HT1080 (cell line): ENCODE measurements at places on chromosomes 16 and 17. TPM values are rescaled to one million over a fixed set of nuclear protein-coding genes. Genes with fewer than 3 reads are reported as not detected.
A peak's percentile ranks its signal among the peaks of the same experiment; 100 is the strongest.

Gene MT1G
- 0.33 and 1.4 TPM in 2 replicates for total RNA-seq

Gene FBXW10
- not detected in 2 replicates for total RNA-seq

Gene RMI2
- total RNA-seq, result 9.4 and 14.2 TPM in 2 replicates

Gene RAB37
- 0.11 and 0.20 TPM in 2 replicates for total RNA-seq

Gene HS3ST2
- not detected in 2 replicates for total RNA-seq

Gene CHST6
- not detected in 2 replicates for total RNA-seq

Gene ZG16B
- 0.20 and 0.47 TPM in 2 replicates for total RNA-seq

Gene HASPIN
- total RNA-seq, result 27.9 and 28.1 TPM in 2 replicates

Gene HSPB9
- total RNA-seq, result 0.23 TPM in 1 of 2 replicates, not detected in the other

Gene NLRC5
- 13.6 and 14.3 TPM in 2 replicates for total RNA-seq

Gene SCGB1C2
- not detected in 2 replicates for total RNA-seq

Gene AGRP
- not detected in 2 replicates for total RNA-seq

GRCh38 chr16:19583665-19584300 lies 28.3 kb downstream of the VPS35L start:
- DNase-seq, result peak; percentile 56

DNA sequence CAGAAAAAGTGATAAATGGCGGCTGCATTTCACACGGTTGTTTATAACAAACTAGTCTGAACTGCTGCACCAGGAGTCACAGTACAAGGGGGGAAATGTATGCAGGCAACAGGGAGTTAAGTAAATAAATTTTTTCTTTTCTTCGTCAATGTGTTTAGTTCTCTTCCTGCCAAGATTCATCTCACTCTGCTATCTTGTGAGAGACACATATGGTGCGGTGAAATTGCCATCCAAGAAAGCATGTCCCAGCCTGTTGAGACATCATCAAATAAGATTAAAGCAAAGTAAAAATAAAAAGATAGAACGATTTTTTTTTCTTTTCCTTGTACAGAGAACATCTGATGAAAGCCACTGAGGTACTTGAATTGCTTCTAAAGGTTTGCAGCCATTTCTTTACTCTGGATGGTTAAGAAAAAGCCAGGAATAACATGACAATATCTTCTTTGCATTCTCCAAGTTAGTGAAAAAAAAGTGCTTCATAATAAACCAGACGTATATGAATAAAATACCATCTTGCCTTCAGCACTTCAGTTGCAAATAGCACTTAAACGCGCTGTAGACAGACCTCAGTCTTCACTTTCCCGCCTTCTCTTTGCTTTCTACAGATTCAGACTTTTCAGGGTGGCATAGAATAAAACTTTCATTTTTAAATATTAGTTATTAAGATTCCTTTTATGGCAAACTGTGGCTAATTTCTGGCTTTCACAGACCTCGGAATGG lies 506.2 kb upstream of the ZFHX3 start:
- DNase-seq, result no peak

DNA sequence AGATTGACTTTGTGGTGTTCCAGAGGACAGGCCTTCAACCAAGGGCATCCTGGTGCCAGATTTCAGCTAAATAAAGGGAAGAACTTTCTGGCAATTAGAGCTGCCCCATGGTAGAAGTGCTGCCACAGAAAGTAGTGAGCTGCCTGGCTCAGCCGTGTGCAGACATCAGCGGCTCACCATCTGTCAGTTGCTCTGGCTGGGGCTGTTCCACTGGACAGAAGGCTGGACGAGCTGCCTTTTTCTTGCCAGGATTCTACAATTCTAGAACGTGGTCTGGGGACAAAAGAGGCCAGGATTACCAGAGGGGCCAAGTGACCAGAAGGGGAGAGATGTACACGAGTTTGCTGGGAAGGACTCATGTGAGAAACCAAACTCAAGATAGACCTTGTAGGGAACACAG lies 107.0 kb upstream of the RPL38 start:
- DNase-seq, result no peak

- DNase-seq, result no peak
These were observed 190.2 kb downstream of the SOX9 start for GRCh38 chr17:72311004-72311403.

- DNase-seq, result no peak
These were observed 76.5 kb upstream of the CDH5 start for GRCh38 chr16:66289986-66290385.

DNA sequence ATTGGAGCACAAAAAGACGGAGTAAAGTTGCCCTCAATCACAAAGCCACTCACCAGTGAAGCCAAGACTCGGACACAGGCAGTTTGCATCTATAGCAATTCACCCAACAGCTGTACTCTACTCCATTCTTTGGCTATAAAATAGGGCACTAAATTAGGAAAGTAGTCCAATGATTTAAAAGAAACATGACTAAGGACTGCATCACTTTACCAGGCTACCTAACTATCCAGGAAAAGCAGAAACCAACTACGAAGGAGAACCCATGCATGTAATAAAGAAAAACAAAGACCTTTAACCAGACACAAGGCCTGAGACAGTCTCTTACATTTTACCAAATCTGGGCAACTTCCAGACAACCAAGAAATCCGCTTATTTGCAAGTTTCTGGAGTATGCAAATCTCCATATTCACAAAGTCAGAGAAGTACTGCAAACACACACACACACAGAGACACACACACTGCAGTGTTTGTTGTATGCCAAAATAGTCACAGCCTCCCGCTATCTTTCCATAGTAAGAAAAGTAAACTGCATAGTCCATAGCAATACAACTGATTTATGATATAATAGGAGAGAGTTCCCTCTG lies 59.8 kb downstream of the CDH11 start:
- DNase-seq, result no peak

DNA sequence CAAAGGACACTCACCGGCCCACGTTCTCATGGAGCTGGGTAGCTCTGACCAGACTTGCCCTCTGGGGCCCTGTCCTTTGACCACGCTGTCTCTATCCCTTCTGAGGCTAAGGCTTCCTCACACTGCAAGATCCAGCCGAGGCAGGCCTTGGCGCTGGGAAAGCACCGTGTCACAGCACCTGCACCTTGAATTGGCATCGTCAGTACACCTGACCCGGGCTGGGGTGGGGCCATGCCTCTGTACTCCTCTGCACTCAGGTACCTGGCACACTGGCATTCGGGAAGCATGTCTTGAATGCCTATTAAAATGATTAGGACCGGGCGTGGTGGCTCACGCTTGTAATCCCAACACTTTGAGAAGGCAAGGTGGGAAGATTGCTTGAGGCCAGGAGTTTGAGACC lies 6.0 kb downstream of the TBC1D24 start:
- no peak for DNase-seq

- DNase-seq, result peak; percentile 27
These were observed 4.0 kb downstream of the RNF222 start for GRCh38 chr17:8393470-8394231.

- DNase-seq, result no peak
These were observed 3.6 kb downstream of the RASD1 start for GRCh38 chr17:17492571-17492970.

DNA sequence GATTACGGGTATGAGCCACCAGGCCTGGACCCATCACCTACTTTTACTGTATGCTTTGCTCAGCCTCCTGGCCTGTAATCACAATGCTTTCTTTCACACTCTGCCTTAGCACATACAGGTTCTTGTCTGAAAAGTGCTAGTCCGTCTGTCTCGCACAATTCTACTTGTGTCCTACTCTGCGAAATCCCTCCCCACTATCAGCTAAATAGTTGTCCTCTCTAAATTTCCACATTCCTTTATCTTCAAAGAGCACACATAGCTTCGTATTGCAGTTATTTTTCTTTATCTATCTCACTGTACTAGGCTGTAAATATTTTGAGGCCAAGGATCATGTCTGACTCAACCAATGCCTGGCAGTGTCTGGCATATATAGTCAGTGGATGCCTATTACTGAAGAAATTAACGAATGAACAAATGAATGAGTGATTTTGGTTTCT lies 38.5 kb upstream of the ETV4 start:
- no peak for DNase-seq

- DNase-seq, result no peak
These were observed 56.7 kb upstream of the MED9 start for GRCh38 chr17:17420082-17420481.

DNA sequence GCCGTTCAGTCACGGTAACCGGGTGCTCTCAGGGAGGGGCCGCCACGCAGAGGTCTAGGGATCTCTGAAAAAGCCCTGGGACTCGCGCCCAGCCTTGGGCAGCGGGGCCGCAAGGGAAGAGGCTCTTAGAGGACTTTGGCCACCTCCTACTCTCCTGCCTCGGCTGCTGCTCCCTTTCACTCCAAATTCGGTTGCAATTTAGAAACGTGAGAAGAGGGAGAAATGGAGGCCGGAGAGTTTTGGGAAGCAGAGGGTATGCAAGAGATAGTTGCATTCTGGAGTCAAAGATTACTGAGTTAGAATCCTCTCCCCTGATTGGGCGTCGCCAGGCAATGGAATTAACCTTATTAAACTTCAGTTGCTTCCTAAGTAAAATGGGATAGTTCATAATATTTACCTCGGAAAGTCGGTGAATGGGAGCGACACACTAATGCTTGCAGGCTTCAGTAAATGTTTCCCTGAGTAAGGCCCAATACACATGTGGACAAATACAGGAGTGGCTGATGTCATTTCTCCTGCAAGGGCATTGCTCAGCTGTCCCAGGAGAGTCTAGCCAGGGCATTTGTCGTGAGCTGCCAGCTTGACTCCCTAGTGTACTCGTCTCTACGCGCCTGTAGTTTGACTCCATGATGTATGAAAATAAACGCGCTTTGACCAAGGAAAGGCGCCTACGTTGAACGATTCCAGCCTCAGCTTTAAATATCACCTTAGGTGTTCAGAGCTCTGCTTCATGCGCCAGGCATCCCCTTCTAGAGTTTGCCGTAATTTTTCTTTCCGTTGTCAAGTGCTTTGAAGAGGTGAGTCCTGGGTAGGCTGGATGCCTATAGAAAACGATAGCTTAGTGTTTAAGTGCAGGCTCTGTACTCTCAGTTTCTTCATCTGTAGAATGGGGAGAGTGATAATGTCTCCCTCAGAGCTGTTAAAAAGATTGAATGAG lies 667 bp downstream of the OGFOD1 start:
- DNase-seq, result no peak

DNA sequence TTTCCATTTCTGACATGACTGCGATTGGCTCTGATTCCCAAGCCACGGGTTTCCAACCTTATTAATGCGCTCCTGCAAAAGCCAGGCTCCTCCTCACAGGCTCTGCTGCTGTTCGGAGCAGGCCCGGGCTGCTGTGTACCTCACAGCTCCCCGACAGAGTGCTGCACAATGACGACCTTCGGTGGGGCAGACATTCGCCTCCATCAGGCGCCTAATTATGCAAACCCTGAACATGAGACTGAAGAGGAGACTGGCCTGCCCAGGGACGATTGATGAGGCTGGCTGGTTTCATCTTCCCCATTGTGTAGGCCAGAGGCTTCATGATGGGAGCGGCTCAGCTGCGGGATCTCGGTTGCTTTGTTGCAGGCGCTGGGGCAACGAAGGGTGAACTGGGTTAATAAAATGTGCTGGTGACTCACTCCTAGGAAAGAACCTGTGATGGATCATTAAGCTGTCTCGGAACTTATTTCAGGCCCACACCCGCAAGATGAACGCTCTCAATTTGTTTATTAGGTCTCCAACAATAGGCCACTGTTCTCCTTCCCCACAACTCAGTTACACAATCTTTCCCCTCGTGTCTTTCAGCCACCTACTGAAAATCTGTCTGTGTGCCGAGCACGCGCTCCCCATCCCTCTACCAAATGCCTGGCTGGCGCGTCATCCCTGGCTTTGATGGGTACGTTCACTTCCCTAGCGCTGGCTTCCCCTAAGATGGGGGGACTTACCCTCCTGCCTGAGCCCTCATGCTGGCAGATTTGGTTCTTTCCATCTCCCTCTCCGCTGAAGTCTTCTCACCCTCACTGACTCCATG lies 27.2 kb upstream of the TOB1 start:
- DNase-seq, result peak; percentile 64

GRCh38 chr17:37519251-37519985 lies 29.7 kb downstream of the DUSP14 start:
- no peak for DNase-seq

- DNase-seq, result no peak
These were observed 129.8 kb downstream of the ZNF423 start for GRCh38 chr16:49726155-49726554.

- DNase-seq, result no peak
These were observed 1.1 kb downstream of the EPOP start for GRCh38 chr17:38673707-38674013.

DNA sequence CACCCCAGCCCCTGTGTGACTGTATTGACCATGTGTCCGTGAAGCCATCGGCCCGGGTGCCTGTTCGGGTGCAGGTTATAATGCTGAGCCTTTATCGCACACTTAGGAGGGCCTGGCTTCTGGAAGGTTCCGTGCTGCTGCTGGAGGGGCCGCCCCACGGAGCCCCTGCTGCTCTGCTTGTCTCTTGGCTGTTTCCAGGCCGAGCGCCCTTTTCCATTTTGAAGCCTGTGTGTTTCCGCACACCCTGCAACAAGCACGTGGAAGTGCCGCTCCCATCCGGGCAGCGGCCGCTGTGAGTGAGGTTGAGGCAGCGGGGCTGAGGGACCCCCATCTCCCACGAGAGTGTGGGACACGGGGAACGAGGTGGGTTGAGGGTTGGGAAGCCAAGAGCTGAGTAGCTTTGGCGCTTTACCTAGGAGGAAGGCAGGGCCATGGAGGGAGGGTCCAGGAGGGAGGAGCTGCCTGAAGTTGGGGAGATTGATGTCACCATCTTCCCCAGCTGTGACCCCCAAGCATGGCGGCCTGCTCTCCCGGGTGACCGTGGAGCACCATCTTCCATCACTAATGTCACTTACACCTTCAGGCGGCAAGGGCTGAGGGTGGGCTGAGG lies 200.1 kb upstream of the GSE1 start:
- no peak for DNase-seq

- DNase-seq, result no peak
These were observed 17.8 kb downstream of the ENPP7 start for GRCh38 chr17:79748295-79749099.

DNA sequence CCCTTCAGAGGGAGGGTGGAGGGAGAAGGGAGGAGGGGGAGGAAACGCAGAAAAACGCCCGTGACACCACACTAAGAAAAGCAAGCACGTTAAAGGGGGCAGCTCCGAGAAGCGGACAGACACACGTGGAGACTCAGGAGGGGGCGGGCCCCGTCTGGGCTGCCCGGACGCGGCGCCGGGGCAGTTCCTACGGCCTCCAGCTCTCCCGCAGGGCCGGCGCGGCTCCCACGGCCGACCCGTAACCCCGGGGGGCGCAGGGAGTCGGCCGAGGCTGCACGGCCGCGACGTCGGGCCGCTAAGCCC lies 362 bp downstream of the KLHDC4 start:
- DNase-seq, result no peak

- DNase-seq, result no peak
These were observed at the start of gene ZFPM1 for GRCh38 chr16:88453217-88453531. TSS of gene ZFPM1 (plus strand) at chr16:88453280. CDS start at chr16:88453639, 359 bp downstream.

DNA sequence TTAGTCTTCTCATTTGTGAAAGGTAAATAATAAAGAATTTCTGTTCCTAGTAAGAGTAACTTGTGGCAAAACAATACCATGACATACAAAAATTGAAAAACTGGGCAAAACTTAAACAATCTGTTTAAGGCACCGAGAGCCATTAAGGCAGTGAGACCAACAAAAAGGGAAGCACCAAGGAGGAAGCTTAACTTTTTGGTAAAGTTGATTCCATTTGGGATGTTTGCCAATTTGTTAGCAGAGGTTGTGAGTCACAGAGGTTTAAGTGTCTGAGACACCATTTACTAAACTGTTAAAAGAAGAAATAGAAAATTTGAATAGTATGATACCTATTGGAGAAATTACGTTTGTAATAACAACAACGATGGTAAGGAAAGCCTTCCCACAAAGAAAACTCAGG lies 4.9 kb downstream of the SLC35G3 start:
- peak; percentile 32 for DNase-seq
